ENCODE measurements at places on chromosomes 7 and 10.

GRCh38 chr10:75740541-75740940, 309.1 kb downstream of the LRMDA start:
- no peak for DNase-seq

GRCh38 chr10:70911386-70911785, 23.0 kb upstream of the PCBD1 start:
- no peak for DNase-seq

- DNase-seq: peak; percentile 32
Measured at GRCh38 chr7:74364061-74364460, 74.9 kb downstream of the CLIP2 start.

GRCh38 chr7:30790356-30790755, 19.1 kb downstream of the MINDY4 start:
- no peak for DNase-seq

DNA sequence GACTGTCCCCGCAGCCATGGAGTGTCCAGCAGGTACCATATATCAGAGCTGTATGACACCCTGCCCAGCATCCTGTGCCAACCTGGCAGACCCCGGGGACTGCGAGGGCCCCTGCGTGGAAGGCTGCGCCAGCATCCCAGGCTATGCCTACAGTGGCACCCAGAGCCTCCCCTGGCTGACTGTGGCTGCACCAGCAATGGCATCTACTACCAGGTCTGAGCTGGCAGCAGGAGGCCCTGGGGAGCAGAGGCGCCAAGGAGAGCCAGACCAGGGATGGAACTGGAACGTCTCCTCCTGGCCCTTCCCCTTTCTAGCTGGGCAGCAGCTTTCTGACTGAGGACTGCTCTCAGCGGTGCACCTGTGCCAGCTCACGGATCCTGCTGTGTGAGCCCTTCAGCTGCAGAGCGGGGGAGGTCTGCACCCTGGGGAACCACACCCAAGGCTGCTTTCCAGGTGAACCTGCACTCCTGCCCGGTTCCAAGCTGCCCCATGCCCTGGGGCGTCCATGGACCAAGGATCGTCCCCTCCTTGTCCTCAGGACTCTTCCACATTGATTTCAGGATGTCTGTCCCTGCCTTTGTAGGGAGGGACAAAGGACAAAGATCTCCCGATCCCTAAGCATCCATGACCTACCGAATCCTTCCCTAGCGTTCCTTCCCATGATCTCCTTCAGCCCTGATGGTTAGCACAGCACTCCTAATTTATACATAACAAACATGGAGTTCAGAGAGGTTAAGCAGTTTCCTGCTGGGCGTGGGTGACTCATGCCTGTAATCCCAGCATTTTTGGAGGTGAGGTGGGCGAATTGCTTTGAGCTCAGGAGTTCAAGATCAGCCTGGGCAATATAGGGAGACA, 33.3 kb downstream of the EPHB4 start:
- DNase-seq: no peak

DNA sequence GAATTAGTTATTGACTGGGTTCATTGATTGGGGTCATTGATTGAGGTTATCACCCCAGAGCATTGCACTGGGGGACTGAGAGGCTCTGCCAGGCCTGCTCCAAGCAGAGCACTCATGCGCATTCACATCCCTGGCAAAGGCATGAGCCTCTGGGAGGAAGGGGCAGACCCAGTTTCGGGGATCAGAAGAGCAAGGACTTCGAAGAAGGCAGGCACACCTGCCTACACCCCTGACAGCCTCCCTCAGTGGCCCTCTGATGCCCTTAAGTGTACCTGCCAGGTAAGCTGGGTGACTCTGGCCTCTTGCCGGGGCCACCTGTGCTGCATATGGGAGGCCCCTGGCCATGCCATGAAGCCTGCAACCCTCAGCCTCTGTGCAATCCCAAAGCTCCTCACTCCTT, 181.1 kb downstream of the PTPN20 start:
- no peak for DNase-seq

DNA sequence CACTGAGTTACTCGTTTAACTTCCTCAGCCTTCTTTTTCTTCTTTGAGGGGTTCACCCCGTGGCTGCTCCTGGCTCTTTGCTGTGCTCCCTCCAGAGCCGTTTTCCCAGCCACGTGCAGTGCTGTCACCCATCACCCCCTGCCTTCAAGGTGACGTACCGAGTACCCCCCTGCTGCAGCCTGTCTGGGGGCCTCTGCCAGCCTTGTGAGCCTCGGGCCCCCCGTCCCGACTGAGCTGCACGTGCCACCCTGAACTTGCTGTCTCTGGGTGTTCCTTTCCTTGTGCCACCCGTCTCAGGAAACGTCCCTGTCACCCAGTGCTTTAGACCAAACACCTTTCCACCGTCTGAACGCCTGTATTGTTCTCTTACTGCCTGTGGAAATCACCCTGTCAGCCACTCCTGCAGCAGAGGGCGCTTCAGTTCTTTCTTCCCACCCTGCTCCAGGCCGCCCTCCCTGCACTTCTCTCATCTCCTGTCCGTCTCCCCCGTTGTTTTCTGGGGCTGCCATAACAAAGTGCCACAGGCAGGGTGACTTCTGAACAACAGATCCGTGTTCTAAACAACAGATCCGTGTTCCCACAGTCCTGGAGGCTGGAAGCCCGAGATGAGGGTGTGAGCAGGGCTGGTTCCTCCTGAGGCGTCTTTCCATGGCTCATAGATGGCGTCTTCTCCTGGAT, 44.6 kb downstream of the WDR37 start:
- DNase-seq: no peak

GRCh38 chr10:75507469-75507868, 76.0 kb downstream of the LRMDA start:
- DNase-seq: no peak

DNA sequence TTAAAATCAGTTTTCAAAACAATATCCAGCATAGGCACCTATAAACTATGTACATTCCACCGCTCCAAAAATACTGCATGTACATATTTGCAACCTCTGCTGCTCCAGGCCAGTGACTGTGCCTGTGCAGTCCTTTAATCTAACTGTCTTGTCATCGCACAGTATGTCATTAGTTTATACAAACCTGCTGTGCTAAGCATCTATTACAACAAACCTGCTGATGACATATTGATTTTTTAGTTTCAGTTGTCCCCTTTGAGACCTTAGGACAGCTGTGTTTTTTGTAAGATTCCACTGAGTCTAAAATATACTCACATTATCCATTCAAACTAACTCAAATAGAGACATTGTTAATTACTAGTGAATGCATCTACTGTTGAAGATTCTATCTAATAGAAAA, 33.1 kb downstream of the SEMA3C start:
- no peak for DNase-seq

GRCh38 chr10:30134171-30134945, 75.0 kb upstream of the JCAD start:
- no peak for DNase-seq

DNA sequence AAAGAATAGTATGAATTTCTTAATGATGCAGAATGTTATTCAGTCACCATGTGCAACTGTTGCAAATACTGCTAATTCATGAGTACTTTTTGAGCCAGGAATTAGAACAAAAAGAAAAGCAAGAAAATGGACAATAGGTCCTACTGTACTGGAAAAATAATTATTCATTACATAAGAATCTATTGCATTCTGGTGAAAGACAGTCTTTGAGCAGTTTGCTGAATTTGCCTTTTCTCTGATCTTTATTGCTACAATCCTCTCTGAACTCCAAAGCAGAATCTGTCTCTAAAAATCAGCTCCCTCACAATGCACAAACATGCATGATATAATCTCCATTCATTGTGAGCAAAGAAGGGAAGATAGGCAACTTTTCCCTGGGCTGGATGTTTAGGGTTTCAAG, 12.8 kb downstream of the IFIT2 start:
- DNase-seq: no peak

DNA sequence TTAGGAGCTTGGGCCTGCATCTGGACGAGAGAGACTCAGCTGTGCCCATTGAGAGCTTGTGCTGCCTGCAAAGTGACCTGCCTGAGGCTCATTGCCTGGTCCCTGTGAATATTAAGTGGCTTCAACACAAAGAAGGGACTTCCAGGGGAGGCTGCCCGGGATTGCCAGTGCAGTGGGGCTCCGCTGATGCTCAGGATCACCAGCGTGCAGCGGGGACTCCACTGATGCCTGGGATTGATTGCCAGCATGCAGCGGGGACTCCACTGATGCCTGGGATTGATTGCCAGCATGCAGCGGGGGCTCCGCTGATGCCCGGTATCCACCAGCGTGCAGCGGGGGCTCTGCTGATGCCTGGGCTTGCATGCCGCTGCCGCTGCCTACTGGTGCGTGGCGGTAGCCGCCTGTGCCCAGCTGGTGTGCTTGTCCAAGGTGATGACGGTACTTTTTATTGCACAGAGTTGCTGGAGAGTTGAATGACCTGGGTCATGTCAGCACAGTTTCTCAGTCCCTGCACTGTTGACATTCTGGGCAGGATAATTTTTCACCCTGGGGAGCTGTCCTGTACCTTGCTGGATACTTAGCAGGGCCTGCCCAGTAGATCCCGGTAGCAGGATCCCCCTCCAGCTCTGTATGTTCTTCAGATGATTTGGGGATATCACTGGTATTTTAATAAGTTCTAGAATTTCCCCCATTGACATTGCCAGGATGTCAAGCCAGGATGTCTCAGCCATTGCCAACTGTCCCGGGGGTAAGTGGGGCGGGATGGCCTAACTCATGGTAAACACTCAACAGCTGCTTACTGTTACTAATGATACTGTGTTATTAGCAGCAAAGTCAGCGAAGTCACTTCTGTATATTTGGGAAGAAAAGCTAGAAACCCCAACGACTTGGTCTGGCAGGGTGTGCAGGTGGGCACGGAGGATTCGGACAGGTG, 13.0 kb downstream of the DOCK1 start:
- no peak for DNase-seq

DNA sequence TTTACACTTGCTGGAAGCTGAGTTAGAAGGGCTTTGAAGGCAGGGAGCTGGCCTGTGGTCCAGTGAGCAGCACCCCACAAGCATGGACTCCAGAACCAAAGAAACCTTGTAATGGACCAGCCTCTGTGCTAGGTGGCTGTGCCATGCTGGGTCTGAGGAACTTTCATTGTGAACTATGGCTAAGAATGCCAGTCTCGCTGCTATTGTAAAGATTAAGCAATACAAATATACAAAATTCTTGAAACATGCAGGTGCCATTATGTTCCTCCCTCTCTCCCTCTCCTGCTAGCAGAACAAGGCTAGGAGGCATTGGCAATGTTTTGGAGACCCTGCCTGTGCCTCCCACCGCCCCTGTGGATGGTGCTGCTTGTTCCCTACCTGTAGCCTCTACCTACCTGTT, 105.0 kb downstream of the PKD1L1 start:
- no peak for DNase-seq

DNA sequence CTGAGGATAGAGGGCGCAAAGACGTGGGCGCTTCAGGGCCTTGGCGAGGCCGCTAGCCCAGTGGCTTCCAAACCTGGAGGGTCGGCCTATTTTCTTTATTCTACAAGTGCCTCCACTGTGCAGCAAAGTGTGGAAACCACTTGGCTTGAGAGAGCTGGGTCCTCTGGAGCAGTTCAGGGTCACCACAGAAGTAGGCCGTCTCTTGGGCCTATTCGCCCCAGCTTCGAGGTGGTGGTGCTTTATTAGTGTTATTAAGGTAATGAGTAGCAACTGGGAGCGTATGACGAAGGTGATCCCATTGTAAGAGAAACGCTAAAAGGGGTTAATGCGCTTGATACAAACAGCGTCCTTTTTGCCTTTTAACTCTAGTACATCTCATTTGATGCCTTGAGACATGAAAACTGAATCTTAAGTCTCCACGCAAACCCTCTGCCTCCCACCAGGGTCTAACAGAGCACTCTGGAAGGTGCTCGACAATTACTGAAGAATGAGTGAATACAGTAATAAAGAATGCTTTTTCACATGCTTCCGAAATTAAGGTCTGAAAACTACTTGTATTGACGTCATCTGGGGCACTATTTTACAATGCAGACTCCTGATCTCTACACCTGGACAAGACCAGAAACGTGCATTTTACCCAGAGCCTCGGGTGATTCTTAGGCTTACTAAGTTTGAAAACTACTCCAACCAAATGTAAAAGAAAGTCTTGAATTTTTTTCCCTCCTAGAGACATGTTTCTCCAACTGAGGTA, 647 bp upstream of the GSAP start:
- DNase-seq: no peak

DNA sequence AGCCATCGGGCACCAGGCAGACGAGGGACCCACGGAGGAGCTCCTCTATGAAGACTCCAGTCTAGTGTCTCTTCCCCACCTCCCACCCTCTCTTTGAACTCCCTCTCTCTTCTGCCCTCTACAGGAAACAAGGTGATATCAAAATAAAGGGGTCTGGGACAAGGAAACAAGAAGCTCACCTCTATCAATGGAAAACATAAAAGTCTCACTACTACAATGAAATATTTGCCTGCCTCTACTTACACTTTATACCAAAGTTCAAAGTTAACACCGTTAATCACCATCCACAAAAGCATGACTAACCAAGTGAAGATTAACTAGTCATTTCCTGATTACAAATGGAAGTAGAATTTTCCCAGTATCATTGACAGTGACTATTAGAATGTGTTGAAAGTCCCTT, 82.2 kb downstream of the PARD3 start:
- DNase-seq: no peak

DNA sequence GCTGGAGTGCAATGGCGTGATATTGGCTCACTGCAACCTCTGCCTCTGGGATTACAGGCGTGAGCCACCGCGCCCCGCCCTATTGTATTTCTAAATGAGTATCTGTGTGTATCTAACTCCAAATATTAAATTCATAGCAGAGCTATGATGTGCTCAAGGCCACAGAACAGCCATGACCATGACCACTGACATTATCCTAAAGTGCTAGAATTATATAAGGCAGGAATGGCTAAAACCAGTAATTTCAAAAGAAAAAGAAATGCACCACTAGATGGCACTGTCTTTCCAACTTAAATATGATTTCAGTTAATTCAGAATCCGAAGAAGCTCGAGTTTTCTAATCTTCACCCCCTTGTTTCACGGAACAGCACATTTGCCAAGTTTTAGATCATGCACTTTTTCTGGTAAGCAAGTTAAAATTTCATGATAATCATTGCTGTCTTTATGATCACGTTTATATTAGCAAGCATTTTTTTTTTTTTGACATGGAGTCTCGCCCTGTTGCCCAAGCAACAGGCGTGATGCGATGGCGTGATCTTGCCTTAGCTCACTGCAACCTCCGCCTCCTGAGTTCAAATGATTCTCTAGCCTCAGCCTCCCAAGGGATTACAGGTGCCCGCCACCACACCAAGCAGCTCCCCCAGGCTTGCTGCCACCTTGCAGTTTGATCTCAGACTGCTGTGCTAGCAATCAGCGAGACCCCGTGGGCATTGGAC, 65.3 kb downstream of the OR13A1 start:
- no peak for DNase-seq
